Activated CD4-positive, CD25-positive, alpha-beta regulatory T cell (primary cell): ENCODE measurements at places on chromosomes 5 and 9.
A peak's percentile ranks its signal among the peaks of the same experiment; 100 is the strongest.

GRCh38 chr5:41869151-41869723, 988 bp downstream of the OXCT1 start:
- peak; percentile 5 for DNase-seq

DNA sequence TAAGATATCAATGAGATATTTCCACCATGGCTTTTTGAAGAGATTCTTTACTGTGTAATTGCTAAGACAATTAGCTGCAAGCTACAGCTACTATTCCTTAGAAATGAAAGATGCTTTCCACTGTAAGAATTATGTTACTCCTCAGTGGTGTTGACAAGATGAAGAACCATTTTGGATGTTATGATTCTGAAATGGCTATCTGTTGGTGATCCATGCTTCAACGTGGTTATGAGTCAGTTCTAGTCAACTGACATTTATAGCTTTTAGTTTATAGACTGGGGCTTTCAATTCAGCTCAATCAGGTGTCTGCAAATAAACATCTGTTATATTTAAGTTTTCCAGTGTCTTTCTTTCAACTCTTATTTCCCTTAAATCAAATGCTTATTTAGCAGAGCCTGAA, 93.7 kb downstream of the SGCD start:
- DNase-seq = no peak

- no peak for DNase-seq
Observed at GRCh38 chr9:110648696-110649095, 19.9 kb upstream of the MUSK start.

GRCh38 chr5:122805481-122805880, 30.6 kb downstream of the SNX2 start:
- no peak for DNase-seq

- no peak for DNase-seq
Observed at GRCh38 chr9:123407217-123407851, 51.3 kb downstream of the CRB2 start.

DNA sequence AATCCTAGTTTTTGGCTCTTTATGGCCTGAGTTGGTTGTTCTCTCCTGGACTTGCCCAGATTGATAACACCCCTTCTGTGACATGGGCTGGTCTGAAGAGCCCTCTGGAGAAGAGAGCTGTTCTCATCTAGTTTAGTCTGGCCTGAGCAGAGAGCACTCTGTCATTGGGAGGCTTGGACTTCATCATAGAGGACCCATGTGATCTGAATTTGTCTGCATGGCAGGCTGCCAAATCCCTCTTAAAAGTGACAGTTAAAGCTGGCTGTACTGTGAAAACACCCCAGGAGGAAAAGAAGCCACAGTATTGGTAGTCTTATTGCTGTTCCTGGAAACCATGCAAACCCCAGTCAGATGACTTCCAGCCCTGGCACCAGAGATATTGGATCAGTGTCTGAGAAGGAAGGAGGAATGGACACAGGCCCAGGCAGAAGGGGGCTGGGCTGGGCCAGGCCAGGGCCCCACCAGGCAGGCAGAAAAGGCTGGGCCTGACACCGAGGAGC, 3.7 kb upstream of the WDR31 start:
- no peak for DNase-seq

- DNase-seq = no peak
Observed at GRCh38 chr9:36486329-36486932, 86.3 kb upstream of the MELK start.

DNA sequence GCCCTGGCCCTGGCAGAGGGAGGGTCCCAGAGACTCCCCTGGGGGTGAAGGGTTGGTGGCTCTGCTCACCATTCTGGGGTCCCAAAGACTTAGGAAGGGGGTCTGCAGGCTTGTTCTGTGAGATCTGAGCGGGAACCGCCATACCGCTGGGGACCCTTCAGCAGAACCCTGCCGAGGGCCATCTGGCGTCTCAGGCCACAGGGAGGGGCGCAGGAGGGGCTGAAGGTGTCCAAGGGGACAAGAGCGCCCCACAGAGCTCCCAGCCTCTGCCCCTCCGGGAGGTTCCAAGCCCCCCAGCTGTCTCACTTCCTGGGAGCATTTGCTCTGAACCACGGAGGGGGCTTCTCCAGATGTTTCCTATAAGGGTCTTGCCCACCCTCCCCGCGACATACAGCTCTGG, 4.8 kb downstream of the FIBCD1 start:
- no peak for DNase-seq

DNA sequence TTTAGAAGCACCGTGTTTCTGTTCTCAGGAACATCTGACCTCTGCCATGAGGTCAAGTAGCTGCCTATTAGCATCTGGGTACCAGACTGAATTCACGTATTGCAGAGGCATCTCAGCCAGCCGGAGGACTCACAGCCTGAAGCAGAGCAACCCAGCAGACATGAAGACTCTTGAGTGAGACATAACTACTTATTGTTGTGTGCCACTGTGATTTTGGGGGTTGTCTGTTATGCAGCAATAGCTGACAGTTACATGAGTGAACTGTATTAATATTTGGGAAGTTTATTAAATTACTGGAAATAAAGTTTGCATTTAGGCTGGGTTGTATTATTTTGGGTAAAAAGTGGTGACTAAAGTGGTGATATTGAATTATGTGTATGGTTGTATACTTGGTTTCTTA, 1.3 kb upstream of the ACOT12 start:
- DNase-seq = no peak

DNA sequence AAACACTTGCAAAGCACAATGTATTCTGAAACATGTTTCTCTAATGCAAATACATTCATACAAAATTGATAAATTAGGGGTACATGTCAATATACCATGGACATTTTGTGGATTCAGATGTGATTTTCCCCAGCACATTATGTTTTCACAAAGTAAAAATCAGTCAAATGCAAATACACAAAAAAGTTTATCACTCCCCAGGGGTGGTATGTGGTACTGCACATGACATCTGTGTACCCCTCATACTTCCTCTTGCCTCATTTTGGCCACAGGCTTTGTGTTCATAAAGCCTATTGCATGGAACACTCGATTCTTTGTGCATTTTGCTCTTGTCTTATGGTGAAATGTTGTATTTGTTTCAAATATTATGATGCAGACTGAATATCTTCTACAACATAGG, 116.8 kb upstream of the PDE4D start:
- no peak for DNase-seq

- DNase-seq = no peak
Observed at GRCh38 chr5:43973318-43973717, 370.3 kb downstream of the NNT start.

- DNase-seq = no peak
Observed at GRCh38 chr9:82563094-82563493, 499.8 kb downstream of the RASEF start.

- DNase-seq = no peak
Observed at GRCh38 chr9:37382982-37383357, 39.5 kb upstream of the GRHPR start.

GRCh38 chr9:14179449-14179848, 134.5 kb downstream of the NFIB start:
- no peak for DNase-seq

DNA sequence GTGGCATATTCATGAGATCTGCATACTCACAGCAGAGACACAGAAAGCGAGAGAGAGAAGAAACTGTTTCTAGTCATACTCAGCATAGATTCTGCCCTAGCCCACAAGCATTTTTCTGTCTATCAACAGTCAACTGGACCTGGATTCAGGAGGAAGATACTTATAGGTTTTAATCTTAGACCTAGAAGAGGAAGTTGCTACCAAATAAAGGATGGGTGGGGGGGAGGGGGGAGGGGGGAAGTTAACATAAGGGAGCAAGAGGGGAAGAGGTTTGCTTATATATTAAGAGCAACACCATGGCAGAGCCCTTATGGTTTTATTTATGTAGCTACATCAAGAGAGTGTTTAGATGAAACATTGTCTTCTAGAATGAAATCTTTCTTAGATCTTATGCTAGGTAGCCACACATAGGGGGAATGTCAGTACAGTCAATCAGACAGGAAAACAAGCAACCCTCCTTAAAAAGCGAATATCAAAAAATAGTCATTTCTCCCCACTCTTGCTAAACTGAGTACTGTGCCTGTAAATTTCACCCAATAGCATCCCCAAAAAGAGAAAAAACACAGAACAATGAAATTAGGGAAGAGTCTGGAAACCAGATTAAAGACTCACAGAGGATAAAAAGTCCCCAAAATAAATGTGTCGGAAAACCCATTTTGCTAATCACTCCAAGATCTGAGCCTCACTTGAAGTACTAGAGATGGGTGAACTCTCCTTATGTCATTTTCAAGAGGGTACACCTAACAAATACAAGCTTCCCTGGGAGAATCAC, 192.7 kb upstream of the NR4A3 start:
- DNase-seq = no peak

DNA sequence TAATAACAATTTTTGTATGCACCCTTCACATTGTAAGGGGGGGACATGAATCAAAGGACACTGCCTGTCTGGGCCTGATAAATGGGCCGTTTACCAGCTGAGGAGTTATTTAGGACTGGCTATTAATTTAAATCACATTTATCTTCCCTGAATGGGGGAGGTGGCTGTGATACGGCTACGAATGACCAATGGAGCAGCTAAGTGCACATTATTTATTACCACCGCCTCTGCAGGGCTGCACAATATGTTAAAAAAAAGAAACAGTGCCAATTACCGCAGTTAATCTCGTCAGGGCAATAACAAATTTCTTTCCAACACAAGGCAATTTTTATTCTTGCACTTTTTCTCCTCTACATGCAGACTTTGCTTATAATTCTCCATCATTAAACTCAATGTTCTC, 318.4 kb downstream of the IRX2 start:
- no peak for DNase-seq

DNA sequence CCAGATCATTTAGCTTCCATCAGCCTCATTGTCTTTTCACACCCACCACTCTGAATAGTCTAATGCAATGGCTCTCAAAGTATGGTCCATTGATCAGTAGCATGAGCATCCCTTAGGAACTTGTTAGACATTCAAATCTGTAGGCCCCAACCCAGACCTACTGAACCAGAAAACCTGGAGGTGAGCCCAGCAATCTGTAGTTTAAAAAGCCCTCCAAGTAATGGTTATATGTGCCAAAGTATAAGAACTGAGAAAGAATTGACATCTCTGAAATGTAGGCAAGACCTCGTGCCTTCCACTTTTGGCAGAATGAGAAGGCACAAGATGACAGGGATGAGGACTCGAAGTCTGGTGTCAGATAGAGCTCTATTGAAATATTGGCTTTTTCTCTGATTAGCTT, 267.6 kb downstream of the TRIM32 start:
- DNase-seq = no peak

DNA sequence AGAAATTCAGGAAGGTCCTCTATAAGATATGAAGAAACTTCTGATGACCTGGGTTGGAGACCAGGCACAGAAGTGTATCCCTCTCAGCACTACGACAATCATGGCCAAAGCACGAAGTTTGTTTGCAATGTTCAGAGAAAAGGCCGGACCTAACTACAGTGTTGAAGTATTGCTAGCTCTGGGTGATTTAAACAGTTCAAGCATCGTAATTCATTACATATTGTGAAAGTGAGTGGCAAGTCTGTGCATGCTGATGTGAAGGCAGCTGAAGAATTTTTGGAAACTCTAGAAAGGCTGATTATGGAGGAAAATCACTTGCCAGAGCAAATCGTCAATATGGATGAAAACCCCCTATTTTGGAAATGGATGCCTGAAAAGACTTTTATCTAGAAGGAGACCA, 67.2 kb upstream of the PANK3 start:
- no peak for DNase-seq

DNA sequence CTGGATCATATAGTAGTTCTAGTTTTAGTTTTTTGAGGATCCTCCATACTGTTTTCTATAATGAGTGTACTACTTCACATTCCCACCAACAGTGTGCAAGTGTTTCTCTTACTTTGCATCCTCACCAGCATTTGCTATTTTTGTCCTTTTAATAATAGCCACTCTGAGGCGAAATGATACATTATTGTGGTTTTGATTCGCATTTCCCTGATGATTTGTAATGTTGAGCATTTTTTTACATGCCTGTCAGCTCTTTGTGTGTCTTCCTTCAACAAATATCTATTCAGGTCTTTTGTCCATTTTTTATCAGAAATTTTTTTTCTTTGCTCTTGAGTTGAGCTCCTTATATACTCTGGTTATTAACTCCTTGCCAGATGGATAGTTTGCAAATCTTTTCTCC, 114.0 kb downstream of the ADAMTSL1 start:
- no peak for DNase-seq

DNA sequence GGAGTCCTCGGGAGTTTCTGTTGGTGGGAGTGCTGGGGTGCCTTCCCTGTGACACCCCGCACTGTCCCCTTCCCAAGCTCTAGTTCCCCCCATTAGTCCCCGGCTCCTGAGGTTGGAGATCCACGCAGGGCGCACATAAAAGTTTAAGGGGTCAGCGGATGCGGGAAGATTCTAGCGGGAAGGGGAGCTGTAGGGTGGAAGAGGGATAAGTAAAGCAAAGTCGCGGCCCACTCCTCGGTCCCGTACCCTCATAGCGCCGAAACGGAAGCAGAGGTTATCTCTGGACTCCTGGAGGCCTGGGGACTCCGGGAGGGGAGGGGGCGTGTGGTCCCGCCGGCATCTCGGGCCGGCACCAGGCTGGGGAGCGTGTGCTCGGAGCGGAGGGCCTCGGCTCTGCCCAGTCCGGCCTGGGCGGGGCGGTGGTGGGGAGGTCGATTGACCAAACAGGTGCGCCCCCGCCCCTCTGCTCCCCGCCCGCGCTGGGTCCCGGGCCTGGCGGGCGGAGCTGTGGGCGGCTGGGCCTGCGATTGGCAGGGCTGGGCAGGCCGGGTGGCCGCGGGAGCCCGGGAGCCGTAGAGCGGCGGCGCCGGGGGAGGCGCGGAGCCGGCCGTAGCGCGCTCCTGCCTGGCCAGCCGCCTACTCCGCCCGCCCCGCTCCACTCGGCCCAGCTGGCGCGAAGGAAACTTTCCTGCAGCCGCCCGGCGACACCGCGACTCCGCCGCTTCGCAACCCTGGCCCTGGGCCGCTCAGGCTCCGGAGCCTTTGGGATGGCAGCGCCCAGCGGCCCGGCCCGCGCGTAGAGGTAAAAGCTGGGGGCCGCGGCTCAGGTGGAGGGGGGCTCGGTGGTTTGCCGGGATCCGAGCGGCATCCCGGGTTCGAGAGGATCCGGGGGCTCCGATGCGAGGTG, 52.2 kb upstream of the DAB2IP start:
- no peak for DNase-seq

DNA sequence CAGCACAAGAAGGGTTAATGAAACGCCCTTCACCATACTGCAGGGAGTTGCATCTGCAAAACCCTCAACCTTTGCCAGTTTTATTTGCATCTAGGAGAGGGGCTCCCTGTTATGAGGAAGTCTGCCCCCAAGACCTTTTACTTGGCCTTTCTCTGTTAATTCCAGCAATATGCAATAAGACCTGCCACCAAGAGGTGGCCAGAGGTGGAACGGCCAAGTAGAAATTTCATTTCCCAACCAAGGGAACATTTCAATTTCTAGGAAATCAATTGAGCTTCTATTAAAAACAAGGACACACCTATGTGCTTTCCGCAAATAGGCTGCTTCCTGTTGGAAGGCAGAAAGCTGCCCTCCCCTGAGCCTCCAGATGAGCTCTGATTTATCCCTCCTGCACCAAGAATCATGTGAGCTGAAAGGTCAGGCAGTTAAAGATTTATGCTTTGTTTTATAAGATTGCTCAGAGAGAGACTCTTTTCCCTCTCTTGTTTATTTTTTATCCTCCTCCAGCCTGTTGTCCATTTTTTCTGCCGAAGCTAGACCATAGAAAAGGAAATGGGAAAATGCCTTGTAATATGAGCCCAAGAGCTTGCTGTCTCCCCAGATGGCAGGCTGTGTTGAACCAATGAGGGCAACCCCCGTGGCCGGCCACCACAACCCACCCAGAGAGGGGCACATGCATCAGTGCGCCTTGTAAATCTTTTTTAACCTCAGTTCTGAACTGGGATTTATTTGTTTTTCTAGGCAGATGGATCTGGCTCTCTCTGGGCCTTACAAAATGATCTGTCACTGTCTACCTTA, 572.8 kb downstream of the TLE1 start:
- no peak for DNase-seq

- no peak for DNase-seq
Observed at GRCh38 chr9:134435550-134436378, 109.5 kb downstream of the RXRA start.
